ENCODE measurements at places on chromosomes 13 and 19. TPM values are rescaled to one million over a fixed set of nuclear protein-coding genes. Genes with fewer than 3 reads are reported as not detected.

The KIR2DL3 gene
- 1.2 TPM for total RNA-seq

DNA sequence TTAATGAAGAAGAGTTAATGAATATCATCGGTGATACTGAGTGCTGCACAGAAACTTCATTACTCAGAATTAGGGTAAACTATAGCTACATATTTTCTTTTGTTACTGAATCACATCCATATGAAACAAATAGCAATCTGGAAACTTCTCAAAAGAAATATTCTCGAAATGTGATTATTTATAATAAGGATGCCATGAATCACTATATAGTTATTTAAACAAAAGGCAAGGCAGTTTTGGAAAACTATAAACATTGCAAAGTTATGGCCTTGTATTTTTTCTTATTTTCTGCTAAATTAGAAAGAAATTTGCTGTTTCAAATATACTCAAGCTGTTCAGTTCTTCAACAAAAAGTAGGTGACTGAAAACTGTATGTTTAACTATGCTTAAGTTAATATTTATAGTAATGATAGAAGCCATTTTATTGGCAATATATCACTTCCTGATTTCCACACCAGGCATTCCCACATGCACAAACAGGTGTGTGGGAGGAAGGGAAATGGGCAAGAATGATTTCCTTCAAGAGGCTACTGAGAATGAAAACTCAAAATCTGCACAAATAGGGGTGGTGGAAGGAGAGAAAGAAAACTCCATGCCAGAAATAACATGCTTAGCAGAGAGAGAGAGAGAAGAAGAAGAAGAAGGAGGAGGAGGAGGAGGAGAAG is 74.5 kb upstream of the FRY start:
- DNase-seq, result no peak

- DNase-seq, result no peak
Measured at GRCh38 chr19:39232708-39233107, 12.1 kb downstream of the IFNL3 start.

DNA sequence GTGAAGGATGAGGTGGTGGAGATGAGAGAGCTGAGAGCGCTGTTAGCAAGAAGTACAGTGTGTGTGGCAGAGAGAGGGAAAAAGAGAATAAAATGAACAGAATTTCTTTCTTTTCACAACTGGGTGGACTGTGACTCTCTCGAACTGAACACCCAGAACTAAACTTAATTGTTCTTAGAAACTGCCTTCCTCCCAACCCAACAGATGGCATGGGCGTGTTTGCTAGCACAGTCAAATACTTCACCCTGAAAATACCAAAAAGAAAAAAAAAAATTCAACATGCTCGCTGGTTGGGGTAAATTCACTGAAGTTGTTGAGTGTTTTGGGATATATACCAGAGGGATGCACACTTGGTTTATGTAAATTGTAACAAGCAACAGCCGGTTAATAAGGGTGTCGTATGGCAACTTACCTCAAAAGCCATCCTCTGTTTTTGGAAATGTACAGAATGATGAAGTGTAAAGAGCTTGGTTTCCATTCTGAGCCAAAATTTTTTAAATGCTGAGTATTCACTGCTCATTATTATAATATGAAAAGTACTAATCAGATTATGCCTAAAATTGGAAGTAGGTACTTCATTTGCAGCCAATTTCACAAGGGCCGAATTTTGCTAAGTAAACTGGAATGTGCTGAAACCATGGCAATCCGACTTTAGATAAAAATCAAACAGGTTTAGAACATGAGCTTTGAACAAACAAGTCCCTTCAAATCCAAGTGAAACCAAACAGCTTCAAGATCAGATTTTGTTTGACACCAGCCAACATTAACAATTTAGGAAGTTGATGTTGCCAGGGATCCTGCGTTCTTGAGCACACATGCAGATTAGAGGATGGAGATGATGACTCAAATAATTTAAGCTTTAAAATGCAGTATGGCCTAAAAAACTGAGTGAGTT is 115.8 kb downstream of the ZIC5 start:
- DNase-seq, result no peak

GRCh38 chr13:96984051-96984508 is 10.2 kb downstream of the OXGR1 start:
- no peak for DNase-seq

The GNG14 gene
- total RNA-seq, result not detected

The C19orf67 gene
- total RNA-seq, result not detected

The ZNF446 gene
- 5.9 TPM for total RNA-seq

The CPAMD8 gene
- 1.3 TPM for total RNA-seq

DNA sequence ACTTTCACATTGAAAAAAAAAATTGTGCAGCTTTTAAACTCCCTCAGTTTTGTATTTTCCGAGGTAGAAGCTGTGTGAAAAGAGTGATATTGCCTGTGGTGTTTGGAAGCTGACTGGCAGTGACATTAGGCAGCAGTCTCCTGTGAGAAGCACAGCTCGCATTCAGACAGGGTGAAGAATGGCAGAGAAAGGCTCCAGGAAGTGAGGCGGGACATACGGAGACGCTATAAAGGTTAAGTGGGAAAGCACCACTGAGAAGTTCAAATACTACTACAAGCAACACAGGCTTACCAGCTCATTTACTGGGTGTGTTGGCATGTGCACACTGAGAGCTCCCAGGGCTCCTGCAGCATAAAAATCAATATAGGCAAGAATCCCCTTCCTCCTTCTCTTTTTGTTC is 88.4 kb downstream of the RXFP2 start:
- DNase-seq, result no peak

DNA sequence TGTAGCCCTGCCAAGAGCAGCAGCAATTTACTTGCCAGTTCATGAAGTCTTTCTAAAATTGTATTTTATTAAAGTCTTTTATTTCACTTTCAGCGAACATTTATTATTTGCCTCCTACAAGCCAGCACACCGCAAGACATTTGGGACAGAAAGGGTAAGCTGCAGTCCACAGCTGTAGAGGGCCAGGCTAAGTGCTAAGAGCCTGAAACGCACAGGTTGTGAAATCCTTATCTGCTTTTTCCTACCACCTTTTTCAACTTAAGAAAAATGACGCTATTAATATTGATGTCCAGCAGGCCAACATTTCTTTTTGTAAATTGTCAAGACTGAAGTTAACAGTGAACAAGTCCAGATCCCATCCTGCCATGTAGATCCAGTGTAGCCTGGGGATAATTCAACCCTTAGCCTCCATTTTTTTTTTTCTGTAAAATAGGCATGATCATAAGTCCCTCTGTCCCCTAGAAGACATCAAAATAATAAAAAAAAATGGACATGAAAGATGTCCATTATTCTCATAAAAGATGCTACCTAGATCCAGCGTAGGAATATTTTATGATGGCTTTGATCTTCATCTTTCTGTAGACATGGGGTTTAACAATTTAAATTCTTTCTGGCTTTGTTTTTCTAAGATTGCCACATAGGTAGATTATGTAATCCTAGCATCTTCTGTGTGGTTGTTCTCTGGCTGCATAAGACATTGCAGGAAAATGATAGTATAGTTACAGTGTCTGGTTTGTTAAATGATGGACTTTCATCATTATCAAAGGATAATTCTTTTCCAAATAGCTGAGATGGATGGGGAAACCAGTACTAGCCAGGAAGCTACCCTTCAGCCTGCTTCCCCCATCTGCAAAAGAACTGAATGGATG is 128.4 kb downstream of the SHISA2 start:
- no peak for DNase-seq

The NTF4 gene
- total RNA-seq, result not detected

The PSG6 gene
- total RNA-seq, result not detected

- no peak for DNase-seq
Measured at GRCh38 chr19:55669418-55670279, 5.4 kb upstream of the EPN1 start.

GRCh38 chr19:31289976-31290375 is 59.3 kb downstream of the TSHZ3 start:
- no peak for DNase-seq

DNA sequence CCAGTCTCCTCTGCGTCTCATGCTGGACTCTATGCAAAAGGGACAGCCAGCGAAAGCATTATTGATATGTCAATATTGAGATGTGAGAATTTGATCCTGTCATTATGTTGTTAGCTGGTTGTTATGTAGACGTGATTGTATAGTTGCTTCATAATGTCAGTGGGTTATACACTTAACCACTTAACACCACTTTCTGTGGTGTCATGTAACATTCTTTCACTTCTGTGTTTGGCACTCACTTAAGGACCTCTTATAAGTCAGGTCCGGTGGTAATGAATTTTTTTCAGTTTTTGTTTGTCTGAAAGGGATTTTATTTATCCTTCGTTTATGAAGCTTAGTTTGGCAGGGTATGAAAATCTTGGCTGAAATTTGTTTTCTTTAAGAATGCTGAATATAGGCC is 7.1 kb upstream of the SIGLEC7 start:
- DNase-seq, result no peak

The ZIC5 gene
- not detected for total RNA-seq

DNA sequence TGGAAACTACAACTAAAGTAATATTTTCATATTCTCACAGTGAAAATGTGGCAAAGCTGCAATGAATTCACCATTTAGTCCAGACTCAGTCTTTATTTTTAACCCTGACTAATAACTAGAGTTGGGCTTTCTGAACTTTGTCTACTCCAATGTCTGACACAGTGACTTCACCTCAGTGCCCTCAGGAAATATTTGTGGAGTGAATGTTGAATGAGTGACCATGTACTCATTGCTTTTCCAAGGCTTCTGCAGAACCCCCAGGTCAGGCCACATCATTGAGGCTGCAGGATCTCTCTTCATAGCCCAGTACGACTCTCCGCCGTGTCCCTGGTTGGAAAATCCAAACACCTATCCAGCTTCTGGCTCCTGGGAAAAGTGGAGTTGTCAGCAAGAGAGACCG is 1.8 kb downstream of the ZNF175 start:
- DNase-seq, result no peak

The ZNF85 gene
- 20.6 TPM for total RNA-seq

DNA sequence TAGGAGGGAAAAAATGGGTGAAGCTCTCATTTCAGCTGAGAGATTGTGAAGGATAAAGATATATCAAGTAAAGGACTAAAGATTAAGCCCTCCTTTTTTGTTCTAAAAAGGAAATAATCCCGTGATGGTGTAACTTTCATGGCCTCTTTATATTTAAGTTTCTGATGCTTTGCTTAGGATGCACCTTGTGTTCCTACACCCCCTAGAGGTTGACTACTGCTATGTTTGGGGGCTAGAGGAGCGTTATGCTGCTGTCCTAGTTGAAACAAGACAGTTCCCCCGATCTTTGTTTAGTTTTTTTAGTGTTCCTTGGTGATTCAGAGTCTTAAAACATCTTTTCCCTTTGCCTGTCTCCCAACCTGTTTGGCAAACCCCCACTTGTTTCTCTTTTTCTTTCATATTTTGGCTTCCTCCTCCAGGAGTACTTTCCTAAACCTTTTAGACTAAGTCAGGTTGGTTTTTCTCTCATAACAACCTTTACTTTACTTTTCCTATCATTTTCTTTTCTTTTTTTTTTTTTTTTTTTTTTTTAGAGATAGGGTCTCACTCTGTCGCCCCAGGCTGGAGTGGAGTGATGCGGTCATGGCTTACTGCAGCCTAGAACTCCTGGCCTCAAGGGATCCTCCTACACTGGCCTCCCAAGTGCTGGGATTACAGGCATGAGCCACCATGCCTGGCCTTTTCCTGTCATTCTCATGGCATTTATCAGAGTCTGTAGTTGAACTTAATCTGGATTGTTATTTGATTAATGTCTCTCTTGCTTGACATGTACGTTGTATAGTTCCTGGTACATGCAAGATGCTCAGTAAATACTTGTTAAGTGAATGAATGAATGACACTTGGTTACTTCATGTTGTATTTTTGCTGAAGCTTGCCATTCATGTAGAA is 2.8 kb downstream of the UBA2 start:
- peak; percentile 73 for DNase-seq

GRCh38 chr19:18796239-18796638 is 5.1 kb upstream of the COMP start:
- DNase-seq, result no peak

DNA sequence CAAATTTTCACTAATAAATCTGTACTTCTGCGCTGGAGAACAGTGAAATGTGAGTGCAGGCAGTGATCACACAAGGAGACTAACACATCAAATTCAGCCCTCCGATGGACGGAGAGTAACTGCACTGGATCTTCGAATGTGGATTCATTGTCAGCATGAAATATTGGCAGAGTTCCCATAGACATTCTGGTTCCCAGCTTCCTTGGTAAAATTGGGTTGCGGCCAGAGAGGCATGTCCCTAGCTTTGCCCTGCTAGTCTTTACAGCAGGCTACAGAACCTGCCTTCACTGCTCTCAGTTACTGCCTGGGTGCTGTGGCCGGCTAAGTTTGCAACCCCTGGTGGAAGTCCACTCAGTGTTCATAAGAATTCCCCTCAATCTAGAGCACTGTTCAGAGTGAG is 32.3 kb upstream of the UQCRFS1 start:
- DNase-seq, result no peak

The MISP gene
- not detected for total RNA-seq

DNA sequence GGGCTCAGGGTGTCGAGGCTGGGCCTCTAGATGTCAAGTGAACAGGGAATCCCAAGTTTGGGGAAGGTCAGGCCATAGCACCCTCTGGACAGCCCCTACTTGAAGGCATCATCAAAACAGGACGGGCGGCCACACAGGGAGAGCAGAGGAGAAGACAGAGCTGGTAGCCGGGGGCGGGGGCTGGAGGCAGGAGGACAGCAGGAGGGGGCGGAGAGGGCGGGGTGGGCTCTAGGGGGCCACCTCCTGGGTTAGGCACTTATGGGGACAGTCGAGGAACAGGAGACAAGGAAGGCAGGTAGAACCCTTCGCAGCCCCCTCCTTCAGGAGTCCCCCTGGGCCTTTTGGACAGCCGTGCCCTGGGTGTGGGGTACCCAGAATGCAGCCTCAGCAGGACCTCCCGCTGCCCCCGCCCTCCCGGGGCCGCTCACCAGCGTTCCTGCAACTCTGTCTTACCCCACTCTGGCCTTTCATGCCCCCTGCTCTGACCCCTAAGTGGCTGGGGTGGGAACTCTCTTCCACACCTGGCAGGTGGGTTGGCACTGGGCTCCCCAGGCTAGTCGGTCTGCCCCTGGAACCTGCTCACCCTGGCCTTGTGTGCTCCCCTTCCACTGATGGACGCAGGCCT is 5.8 kb downstream of the SSBP4 start:
- peak; percentile 39 for DNase-seq

- DNase-seq, result no peak
Measured at GRCh38 chr19:48445256-48445605, 552 bp upstream of the GRWD1 start.

- no peak for DNase-seq
Measured at GRCh38 chr13:70051531-70051930, 56.1 kb upstream of the ATXN8OS start.

DNA sequence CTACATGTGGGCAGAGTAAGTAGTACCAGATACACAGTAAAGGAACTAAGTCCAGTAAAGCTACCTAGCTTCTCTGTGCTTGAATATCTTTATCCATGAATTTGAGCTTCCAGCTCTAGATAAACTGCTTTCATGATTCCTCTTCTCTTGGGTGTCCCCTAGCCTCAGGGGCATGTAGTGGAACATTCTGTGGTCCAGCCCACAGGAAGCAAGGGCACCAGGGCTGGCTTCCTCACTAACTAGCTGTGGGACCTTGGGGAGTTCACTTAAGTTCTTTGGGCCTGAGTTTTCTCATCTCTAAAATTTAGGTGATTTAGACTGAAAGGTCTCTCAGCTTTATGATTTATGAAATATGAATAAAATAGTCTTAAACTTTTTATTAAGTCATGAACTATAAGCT is 185.7 kb downstream of the KATNAL1 start:
- DNase-seq, result peak; percentile 66

The GPR12 gene
- not detected for total RNA-seq
